ENCODE measurements at places on chromosomes 1 and 21. TPM values are rescaled to one million over a fixed set of nuclear protein-coding genes. Genes with fewer than 3 reads are reported as not detected.

DMBX1 gene
- total RNA-seq, result not detected

DNA sequence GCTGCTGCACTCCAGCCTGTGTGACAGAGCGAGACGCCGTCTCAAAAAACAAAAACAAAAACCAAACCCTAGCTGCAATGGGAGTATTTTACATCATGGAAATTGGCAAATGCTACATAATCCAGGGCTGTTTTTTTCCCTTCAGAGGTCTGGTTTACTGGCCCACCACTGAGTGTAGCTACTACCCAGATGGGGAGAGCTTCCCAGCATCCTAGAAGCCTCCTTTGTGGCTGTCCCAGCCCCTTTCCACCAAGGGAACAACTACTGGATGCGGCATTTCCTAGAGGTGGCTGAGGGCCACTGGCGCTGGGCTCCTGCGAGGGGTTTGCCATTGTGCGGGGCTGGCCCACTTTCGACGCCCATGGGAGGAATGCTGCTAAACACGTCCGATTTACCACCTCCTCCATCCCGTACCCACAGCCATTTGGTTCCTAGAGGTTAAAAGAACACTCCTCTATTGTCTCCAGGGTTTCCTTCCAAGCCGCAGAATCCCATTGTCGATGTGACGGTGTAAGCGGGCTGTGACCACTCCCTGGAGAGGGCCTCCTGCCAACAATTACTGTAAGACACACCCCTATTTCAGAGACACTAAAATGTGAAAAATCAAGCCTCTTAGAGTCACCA is 55.4 kb downstream of the RUNX3 start:
- no peak overlapping the region for H3K27ac ChIP-seq
- no peaks in the 10 kb centered on the region for H3K36me3 ChIP-seq
- DNase-seq, result no peak
- no peaks in the 10 kb centered on the region for H3K27me3 ChIP-seq
- peaks cover 5% of the 10 kb centered on the region for H3K4me1 ChIP-seq

- H3K27ac ChIP-seq, result no peak overlapping the region
- DNase-seq, result no peak
- no peaks in the 10 kb centered on the region for H3K27me3 ChIP-seq
- H3K4me3 ChIP-seq, result no peak overlapping the region
These were observed 1.4 kb upstream of the CFH start for GRCh38 chr1:196650403-196650802.

DNA sequence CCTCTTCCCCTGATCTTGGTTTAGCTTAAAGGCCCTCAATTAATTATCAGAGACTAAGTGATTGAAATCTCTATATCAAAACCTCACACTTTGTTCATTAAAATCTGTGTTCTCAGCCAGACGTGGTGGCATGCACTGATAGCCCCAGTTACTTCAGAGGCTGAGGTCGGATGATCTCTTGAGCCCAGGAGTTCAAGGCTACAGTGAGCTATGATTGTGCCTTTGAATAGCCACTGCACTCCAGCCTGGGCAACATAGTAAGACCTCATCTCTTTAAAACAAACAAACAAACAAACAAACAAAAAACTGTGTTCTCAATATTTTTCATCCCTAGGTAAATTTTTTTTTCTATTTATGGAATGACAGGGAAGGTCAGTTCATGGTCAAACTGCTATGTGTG is 18.7 kb downstream of the TRMT13 start:
- H3K4me1 ChIP-seq, result no peaks in the 10 kb centered on the region
- peaks cover 33% of the 10 kb centered on the region for H3K36me3 ChIP-seq
- no peak overlapping the region for H3K4me3 ChIP-seq
- H3K27me3 ChIP-seq, result no peaks in the 10 kb centered on the region
- DNase-seq, result no peak

DNA sequence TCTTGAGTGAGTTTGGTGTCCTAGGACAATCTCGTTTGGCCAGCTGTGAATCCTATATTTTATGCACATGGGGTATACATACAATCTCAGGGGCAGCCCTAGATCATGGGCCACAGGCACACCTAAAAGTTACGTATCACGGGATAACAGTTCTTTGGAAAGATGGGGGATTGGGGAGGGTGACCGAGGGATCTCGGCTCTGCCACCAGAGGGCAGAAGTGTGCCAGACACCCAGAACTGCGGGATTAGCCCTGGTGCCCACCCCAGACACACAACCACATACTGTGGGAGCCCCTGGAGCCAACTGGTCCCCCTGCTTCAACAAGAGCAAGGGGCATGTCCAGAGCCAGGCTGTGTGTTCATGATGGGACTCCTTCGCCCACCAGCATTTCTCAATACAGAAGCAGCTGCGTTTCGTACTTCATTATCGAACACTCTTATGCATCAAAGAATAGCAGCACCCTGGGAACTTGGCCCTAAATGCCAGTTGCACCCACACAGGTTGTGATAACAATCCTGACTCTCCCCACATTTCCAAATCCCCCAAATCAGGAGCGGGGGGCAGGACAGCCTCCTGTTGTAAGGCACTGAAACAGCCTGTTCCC is 37.4 kb downstream of the TMCO4 start:
- no peaks in the 10 kb centered on the region for H3K4me1 ChIP-seq
- peak; percentile 62 for DNase-seq
- H3K27ac ChIP-seq, result no peak overlapping the region
- H3K4me3 ChIP-seq, result no peak overlapping the region
- H3K36me3 ChIP-seq, result no peaks in the 10 kb centered on the region
- no peaks in the 10 kb centered on the region for H3K27me3 ChIP-seq

DNA sequence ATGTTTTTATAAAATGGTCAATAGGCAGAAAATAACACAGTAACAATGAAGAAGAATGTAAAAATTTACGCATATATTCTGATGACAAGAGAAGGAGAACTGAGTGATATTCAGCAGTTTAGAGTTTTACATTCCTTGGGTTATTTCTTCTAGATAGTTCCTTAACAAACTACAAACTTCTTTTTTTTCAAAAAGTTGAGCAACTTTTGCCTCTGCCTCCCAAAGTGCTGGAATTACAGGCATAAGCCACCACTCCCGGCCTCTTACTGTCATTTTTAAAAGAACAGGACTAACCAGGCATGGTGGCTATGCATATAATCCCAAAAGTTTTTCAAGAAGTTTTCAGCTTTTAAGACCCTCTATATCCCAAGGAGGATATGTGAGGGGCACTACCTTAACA is 32.9 kb downstream of the ARNT start:
- no peak for DNase-seq
- H3K4me3 ChIP-seq, result no peak overlapping the region
- no peak overlapping the region for H3K27ac ChIP-seq
- no peaks in the 10 kb centered on the region for H3K27me3 ChIP-seq
- H3K4me1 ChIP-seq, result no peaks in the 10 kb centered on the region
- H3K36me3 ChIP-seq, result peaks cover 44% of the 10 kb centered on the region

DNA sequence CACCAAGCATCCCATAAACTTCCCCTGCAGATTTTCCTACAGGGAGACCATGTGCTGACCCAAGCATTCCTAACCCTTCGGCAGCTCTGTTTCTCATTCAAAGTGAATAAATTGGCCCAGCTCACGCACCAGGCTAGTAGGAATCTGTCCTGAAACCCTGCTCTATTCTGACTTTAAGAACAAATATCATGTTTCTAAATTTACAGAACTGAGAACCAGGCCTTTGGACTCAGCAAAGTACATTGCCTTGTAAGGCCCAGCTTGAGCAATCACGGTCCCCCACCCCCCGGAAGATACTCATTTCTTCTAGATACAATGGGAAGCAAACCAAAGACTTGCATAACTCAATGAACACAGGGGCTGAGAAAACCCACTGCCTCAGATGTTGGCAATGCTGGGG is 160.1 kb upstream of the NFIA start:
- DNase-seq, result no peak
- H3K36me3 ChIP-seq, result no peaks in the 10 kb centered on the region
- no peaks in the 10 kb centered on the region for H3K27me3 ChIP-seq
- no peak overlapping the region for H3K4me3 ChIP-seq

GRCh38 chr1:68677684-68678351 is 180.9 kb upstream of the DEPDC1 start:
- no peaks in the 10 kb centered on the region for H3K4me1 ChIP-seq
- DNase-seq, result no peak
- no peaks in the 10 kb centered on the region for H3K36me3 ChIP-seq

GRCh38 chr1:196685506-196685905 is 33.7 kb downstream of the CFH start:
- H3K4me1 ChIP-seq, result no peaks in the 10 kb centered on the region
- H3K36me3 ChIP-seq, result peaks cover 3% of the 10 kb centered on the region
- no peak for DNase-seq
- no peak overlapping the region for H3K4me3 ChIP-seq
